ENCODE measurements at places on chromosomes 7 and 10.

GRCh38 chr10:131227163-131227740 is 84.3 kb downstream of the TCERG1L start:
- no peak for DNase-seq

DNA sequence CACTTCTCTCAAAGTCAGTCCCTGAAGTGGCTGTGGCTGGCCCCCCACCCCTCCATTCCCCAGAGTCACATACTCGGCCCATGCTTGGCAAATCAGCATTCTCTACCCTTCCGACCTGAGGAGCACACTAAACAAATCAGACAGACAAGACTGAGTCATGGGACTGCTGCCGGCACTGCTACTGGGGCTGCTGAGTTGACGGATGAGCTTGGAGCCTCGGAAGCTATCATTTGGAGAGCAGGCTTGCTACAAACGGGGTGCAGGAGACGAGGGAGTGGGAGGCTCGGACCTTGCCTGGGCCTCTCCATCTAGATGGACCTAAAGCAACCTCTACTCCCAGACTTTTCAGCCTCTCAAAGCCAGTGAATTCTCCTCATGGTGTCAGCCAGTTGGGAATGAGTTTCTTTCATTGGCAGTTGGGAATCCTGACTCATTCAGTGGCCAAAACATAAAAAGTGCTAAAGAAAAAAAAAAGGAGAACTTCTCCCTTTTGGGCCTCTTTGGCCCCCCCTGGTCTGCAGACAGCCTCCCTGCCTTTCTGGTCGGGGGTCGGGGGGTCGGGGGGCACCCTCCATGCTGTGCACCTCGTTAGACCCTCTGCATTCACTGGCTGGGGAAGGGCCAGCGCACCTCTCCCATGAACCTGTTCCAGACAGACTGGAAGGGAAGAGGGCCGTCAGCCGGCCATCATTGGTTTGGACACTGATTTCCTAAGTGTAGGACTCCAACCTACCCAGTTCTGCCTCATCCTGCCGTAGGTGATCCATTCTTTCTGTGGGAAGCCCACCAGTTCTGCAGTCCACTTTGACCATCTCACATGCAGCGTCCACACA is 52.3 kb upstream of the COL13A1 start:
- no peak for DNase-seq

GRCh38 chr7:28061824-28062196 is 118.8 kb downstream of the JAZF1 start:
- no peak for DNase-seq

GRCh38 chr10:106919871-106920282 is 244.6 kb downstream of the SORCS1 start:
- no peak for DNase-seq

- DNase-seq = no peak
These were observed 142.6 kb upstream of the RNF32 start for GRCh38 chr7:156497776-156498509.

DNA sequence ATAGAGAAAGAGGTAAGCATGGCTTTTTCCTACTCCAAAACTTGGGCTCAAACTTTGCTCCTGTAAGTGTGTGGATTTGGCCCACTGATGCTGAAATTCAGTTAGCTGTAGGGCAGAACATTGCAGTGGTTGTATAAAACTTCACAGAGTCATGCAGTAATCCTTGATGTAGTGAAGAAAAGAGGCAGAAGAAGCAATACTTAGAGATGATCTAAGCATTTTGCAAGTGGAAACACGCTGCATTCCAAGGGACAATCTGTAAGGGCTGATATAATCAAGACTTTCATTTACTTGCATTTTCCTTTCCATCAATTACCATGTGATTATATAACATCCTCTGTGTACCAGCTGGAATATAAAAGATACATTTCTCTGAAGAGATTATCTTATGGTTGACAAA is 338.8 kb downstream of the DNAJB9 start:
- DNase-seq = no peak

GRCh38 chr10:17474595-17475323 is 20.4 kb upstream of the ST8SIA6 start:
- no peak for DNase-seq

DNA sequence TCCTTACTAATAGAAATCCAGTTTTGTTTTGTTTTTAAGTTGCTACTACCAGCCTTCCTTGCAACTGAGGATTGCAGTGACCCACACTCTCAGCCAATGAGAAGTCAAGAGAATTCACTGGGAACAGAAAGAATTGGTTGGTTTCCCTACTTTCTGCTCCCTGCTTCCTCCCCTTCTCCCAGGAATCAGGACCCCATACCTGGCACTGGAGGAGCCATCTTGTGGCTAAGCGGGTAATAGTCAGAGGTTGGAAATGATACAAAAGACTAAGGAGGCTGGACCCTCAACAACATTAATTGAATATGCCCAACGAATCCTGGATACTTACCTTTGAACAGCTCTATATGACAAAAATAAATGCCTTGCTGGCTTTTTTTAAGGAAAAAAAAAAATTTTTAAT is 6.3 kb downstream of the TMEM176A start:
- no peak for DNase-seq

DNA sequence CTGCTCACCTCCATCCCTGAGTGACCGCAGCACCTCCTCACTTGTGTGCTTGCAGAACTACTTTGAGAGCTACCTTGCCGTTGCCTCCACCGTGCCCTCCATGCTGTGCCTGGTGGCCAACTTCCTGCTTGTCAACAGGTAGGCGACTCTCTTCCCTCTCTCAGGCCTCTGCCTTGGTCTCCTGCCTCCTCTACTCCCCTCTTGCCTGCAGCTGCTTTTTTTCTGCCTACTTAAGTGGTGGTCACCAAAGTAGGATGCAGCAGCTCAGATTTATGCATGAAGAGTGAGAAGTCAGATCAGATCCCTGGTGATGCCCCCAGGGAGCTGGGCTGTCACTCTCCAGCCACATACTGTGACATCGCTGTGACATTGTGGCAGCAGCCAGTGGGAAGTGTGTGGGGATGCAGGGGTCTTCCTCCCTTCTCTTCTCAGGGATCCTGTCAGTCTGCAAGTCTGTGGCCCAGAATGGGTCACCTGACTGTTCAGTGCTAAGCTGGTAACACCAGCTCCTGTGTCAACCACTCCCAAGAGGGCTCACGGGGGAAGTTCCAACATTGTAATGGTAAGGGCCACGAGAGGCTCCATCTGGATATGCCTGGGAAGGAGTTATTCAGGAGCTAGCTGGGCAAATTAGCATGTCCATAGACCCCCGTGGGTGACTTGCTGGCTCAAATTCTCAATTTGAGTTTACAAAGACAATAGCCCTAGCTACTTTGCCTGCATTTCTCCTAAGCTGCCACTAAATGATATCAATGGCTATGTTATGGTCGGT is 25.3 kb downstream of the SLC29A3 start:
- no peak for DNase-seq

DNA sequence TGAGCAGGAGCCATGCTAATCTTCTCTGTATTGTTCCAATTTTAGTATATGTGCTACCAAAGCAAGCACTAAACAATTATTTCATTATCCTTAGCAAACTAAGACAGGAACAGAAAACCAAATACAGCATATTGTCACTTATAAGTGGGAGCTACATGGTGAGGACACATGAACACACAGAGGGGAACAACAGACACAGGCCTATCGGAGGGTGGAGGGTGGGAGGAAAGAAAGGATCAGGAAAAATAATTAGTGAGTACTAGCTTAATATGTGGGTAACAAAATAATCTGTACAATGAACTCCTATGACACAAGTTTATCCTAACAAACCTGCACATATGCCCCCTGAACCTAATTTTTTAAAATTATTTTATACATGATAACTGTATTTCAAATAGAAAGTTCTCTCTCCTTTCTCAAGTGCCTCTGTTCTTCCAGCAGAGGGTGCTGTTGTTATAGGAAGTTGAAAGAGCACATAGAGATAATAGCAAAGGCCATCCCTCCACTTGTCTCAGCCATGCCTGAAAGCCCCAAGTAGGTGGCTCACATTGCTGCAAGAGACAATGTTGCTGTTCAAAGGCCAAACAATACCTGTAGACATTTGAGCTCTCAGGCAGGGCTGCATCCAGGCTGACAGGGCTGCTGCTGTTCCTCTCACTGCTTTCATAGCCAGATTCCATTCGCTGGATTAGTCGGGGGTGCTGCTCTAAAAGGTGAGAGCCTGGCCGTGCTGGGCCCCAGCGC is 33.4 kb upstream of the PPP3CB start:
- DNase-seq = peak; percentile 3

DNA sequence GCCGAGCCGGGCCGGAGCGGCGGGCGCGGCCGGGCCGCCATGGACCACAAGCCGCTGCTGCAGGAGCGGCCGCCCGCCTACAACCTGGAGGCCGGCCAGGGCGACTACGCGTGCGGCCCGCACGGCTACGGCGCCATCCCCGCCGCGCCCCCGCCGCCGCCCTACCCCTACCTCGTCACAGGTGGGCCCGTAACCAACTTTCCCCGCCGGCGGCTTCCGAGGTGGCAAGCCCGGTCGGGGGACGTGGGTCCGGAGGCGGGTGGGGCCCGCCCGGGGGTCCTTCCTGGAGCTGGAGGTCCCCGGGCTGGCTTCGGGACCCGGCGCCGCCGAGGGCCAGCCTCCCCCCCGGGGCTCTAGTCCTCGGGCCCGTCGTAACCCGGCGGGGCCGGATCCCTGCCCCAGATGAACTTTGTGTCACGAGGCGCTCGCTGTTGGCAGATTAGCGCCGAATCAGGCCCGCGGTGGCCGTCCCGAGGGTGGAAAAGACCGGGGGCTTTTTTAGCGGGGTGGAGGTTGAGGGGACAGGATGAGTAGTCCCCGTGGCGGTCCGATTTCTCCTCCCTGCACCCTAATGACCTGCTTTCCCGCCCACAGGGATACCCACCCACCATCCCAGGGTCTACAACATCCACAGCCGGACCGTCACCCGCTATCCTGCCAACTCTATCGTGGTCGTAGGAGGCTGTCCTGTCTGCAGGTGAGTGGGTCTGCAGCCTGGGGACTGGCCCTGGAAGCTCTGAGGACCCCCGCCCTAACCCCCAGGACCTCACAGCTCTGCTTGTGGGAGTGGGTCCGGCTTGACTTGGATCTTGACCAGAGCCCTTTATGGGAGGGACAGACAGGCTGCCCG is 496 bp downstream of the BRI3 start:
- no peak for DNase-seq

GRCh38 chr10:129879655-129880054 is 84.4 kb downstream of the EBF3 start:
- DNase-seq = no peak

DNA sequence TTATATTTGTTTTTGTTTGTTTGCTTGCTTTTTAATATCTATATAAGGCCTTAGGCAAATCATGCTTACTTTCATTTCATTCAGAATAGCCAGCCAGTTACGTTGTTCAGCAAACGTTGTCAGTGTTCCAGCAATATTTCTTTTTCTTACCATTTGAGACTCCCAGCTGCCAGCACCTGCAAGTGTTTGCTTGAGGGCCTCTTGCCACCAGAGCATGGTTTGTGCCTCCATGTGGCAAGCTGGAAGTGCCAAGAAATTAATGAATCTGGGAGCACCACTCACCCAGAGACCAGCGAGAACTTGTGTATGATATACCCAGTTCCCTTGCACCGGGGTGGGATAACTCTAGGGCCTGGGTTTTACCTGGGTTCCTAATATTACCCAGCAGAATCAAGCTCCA is 177.1 kb upstream of the CSTF2T start:
- no peak for DNase-seq

- no peak for DNase-seq
These were observed 90.1 kb downstream of the ABCC2 start for GRCh38 chr10:99872367-99873162.

DNA sequence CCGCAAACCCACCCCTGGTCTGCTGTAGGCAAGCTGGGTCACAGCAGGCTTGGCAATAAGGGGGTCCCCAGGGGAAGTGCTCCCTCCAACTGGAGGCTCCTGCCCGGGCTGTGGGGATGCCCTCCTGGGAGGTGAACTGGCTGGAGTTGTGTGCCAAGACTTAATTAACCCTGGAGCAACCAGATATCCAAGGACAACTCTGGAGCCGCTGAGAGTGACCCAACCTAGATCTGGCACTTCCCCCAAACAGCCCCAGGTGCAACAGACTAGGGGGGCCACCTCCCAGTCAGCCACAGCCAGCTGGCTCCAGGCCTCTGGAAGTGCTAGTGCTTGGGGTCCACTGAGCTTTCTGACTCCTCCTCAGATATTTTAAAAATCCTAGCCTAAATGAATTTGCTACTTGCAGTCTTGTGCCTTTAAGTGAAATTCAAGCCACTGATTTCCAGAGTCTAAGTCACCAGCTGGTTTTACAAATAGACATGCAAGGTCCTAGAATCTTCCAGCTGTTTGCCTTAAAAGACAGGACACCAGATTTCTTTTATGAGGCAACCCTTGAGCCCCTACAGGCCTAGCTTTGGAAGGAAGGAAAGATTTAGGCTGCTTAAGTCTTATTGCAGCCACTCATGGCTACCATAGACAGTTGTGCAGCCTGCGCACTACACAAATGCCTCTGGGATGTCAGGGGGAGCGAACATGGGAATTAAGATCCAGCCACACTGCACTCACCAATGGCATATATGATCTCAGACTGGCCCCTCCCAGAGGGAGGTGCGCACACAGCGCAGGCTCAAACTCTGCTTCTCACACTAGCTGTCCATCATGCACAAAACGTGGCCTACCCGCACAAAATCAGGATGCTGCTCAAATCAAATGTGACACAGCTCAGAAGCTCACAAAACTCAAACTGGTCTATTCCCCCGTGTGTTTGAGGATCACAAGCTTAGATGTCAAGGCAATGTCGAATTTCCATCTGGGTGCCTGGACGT is 42.6 kb upstream of the MYL10 start:
- DNase-seq = no peak

DNA sequence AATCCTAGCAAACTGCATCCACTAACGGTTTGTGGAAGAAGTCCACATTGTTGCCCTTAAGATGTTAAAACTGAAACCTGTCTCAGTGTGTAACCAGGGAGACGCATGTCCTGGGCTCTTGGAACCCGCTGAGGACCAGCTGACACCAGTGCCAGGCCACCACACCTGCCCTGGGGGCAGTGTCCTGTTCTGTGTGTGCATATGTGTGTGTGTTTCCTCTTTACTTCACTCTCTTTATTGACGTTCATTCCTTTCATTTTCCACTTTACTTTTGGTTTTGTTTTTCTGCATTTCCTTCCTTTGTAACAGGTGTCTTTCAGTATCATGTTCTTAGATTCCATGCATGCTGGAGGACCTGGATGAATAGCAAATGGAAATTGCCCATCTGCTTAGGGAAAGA is 83.8 kb downstream of the TEX36 start:
- no peak for DNase-seq

- no peak for DNase-seq
These were observed 8.4 kb upstream of the SLC16A12 start for GRCh38 chr10:89543841-89544240.

GRCh38 chr10:50653758-50654157 is 30.0 kb upstream of the SGMS1 start:
- no peak for DNase-seq

- DNase-seq = no peak
These were observed 90.2 kb downstream of the IPMK start for GRCh38 chr10:58177362-58177947.

- no peak for DNase-seq
These were observed 66.1 kb upstream of the RAPGEF5 start for GRCh38 chr7:22422831-22423615.

DNA sequence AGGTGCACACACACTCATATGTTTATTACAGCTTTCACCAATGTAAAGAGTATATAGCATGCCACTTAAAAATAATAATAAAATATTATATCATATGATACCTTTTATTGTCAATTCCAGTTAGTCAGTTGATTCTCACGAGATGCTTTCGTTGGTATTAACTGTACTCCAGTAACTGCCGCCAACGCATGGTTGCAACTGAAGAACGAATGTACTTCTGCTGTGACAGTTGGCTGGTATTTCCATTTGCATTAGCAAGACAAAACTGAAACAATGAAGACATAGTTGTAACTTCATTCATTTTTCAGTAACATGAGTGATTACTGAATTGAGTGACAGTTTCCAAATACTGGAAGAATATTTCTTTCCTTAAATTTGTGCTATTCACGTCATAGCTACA is 70.5 kb upstream of the PRKCQ start:
- DNase-seq = no peak

Data from stimulated activated CD4-positive, alpha-beta T cell treated with anti-CD3 and anti-CD28 coated beads, Interleukin-15, amount 100 ng/mL, for 1 hour (primary cell).